ENCODE measurements at places on chromosomes 16 and 17. TPM values are rescaled to one million over a fixed set of nuclear protein-coding genes. Genes with fewer than 3 reads are reported as not detected.

RNF112 gene
- total RNA-seq, result 5.0 TPM

ODAD4 gene
- 0.72 TPM for total RNA-seq

EVI2A gene
- 1.4 TPM for total RNA-seq

RAMP2 gene
- total RNA-seq, result 0.46 TPM
